H7 (cell line): ENCODE measurements at places on chromosomes 2 and 18. TPM values are rescaled to one million over a fixed set of nuclear protein-coding genes. Genes with fewer than 3 reads are reported as not detected.

ASAP2 gene
- total RNA-seq, result 5.2 TPM in 2 replicates

RGPD6 gene
- 19.7 and 41.8 TPM in 2 replicates for total RNA-seq

SH3BP4 gene
- 45.8 and 61.4 TPM in 2 replicates for total RNA-seq

CSRNP3 gene
- 3.0 and 4.3 TPM in 2 replicates for total RNA-seq

BUB1 gene
- total RNA-seq, result 136 and 169 TPM in 2 replicates

SAG gene
- total RNA-seq, result not detected in 2 replicates

RPRM gene
- total RNA-seq, result 84.1 and 92.3 TPM in 2 replicates

TRIM43 gene
- total RNA-seq, result not detected in 2 replicates

LRRTM4 gene
- total RNA-seq, result 3.6 and 5.7 TPM in 2 replicates

- DNase-seq, result peak; percentile 41
Observed at GRCh38 chr2:19711470-19712372, 190.1 kb downstream of the TTC32 start.

GRCh38 chr18:61702007-61702406 lies 190.8 kb downstream of the RNF152 start:
- DNase-seq, result no peak

DNA sequence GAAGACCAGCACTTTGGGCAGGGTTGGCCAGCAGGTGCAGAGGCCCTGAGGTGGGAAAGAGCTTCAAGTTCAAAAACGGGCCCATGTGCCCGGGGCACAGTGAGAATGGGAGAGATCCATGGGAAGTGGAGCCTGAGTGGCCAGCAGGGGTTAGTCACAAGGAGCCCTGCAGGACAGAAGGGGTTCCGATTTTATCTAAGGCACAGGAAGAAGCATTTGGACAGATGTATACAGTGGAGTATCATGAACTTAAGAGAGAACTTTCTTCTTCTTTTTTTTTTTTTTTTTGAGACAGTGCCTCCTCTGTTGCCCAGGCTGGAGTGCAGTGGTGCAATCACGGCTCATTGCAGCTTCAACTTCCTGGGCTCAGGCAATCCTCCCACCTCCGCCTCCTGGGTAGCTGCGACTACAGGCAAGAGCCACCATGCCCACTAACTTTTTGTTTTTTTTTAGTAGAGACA lies 24.0 kb downstream of the WIPF1 start:
- DNase-seq, result peak; percentile 37

DNA sequence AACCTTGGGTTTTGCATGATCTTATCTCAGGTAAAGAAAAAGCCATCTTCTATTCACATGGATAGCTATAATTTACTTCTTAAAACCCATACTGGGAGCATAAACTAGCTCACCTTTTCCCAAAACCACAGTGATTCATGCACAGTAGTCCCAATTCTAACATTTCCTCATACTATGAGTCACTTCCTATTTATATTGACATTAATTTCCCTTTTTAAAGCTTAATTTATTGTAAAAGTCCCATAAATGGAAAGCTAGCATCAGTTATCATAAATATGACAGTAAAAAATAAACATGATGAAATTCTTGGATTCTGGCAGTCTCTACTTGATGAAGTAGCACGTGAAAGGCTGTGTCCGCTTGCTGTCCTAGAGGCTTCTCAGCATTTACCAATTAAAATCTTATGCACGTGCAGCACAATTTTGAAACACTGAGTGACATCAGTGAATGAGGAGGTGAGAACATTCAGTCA lies 180.1 kb downstream of the CDH2 start:
- no peak for DNase-seq

- DNase-seq, result no peak
Observed at GRCh38 chr2:71843391-71843850, 304.2 kb downstream of the CYP26B1 start.

DNA sequence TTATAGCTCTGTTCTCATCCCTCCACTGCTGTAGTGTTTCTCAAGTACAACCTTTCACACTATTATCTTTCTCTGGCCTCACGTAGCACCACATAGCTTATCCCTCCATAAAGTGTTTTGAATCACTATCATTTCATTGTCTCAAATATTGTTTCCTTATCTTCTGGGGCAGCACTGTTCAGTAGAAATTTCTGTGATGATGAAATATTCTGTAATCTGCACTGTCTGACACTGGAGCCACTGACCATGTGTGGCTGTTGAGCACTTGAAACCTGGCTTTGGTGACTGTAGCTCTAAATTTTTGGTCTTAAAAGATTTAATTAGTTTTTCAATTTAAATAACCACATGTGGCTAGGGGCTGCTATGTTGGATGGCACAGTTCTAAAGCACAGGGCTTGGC lies 78.9 kb downstream of the CPS1 start:
- no peak for DNase-seq

DNA sequence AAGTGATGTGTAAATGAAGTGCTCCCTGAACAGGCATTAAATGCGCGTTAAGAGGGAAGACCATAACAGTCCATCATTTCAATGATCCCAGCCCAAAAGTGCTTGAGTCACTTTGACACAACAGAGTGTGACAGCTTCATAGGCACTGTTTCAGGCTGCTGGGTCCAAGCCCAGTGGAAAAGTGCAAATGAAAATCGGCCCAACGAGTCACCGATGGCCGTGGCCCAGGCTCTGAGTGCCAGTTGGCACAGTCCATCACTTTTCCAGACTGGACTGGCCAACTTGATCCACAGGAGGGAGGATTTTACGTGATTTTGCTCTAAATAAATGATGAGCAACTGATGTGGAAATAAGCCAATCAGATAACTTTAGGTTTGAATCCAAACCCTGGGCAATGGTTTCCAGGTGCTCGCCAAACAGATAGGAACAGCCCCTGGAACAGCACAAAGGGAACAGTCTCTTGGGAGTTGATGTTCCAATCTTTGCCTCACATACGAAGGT lies 114.0 kb downstream of the SP3 start:
- no peak for DNase-seq

GRCh38 chr2:132412021-132412420 lies 4.6 kb upstream of the GPR39 start:
- no peak for DNase-seq

- no peak for DNase-seq
Observed at GRCh38 chr18:14104906-14105748, 27.1 kb downstream of the ZNF519 start.

DNA sequence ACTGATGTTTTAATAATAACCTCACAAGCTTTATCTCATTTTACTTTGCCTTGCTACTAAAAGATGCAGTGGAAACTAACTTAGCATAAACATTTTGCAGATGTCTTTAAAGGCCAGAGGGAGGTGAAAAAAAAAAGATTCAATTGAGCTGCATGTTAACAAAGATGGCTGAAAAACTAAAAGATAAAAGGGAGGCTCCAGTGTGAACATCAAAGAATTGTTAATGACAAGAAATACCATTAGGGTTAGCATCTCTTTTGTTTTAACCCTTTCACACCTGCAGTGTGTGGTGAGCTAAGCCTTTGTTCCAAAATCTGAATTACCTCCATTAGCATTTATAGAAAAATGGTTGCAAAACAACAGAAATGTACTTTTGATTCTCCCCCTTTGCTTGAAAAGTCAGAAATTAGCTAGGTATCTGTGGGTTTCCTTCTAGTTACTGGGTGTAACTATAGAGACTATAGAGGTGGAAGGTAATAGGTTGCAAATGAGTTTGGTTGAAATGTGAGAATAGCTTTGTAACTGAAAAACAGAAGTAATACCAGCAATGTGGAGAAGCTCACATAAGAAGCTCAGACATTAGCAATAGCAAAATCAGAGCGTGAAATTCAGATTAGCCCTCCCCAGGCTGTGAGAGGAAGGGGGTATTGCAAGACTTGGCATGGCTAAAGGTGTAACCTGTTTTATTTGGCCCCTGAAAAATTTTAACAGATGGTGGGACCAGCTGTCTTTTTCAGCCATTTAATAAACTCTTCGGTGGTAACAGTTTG lies 34.8 kb upstream of the SP5 start:
- peak; percentile 43 for DNase-seq

DNA sequence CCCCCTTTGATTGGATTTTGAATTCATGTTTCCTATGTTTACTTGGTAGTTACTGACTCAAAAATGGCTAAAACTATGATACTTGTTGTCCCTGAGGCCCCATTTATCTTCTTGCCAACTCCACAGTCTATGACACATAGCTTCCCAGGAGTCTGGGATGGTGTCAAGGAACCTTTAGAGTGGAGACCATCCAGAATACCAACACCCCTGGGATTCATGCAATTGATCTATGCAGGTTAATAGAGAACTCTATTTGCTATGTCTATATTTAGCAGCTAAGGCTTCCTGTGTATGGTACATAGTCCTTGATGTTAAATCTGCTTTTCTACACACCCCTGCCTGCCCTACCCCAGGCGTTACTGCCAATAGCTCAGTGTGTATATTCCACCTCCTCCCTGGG lies 218.5 kb upstream of the HDAC4 start:
- DNase-seq, result no peak

DNA sequence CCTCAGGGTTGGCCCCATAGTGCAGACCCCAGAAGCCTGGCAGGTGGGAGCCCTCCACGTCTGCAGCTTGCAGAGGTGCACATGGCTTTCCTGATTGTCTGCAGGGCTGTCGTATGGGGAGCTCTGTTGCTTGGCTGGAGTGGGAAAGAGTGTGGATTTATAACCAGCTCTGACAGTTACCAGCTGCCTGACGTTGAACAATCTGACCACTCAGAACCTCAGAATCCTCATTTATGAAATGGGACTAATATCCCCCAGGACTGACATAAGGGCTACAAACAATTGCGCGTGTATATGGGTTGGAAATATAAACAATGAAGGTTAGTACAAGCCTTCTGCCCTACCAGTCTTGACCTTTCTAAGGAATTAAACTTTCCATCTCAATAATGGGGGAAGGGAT lies 13.9 kb upstream of the PXDN start:
- peak; percentile 15 for DNase-seq

GRCh38 chr2:20093263-20094141 lies 42.1 kb upstream of the LAPTM4A start:
- peak; percentile 85 for DNase-seq
